H9 (cell line): ENCODE measurements at places on chromosomes 6 and 20. TPM values are rescaled to one million over a fixed set of nuclear protein-coding genes. Genes with fewer than 3 reads are reported as not detected.

The FRMD1 gene
- not detected in 2 replicates for total RNA-seq

The CST2 gene
- total RNA-seq: not detected in 2 replicates

- H3K36me3 ChIP-seq: no peaks in the 10 kb centered on the region
- no peaks in the 10 kb centered on the region for H3K27me3 ChIP-seq
- H3K27ac ChIP-seq: no peak overlapping the region
- no peak for DNase-seq
Observed at GRCh38 chr20:44357020-44357419, 1.5 kb downstream of the HNF4A start.

The C20orf141 gene
- not detected in 2 replicates for total RNA-seq

DNA sequence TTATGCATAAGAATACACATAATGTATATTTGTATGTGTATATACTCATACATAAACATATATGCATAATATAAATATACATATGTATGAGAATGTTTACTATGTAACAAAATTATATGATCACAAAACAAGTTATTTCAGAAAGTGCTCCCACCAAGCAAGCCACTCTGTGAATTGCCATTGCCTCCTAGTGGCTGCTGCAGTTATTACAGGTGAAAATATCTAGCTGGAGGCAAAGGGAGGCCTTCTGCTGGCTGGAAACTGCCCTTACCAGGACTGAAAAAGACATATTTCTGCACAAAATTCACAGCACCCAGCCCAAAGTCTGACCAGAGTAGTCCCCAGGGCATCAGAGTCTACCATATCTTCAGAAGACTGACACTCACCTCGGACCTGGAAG is 14.4 kb upstream of the ADAM33 start:
- DNase-seq: no peak
- H3K4me1 ChIP-seq: no peaks in the 10 kb centered on the region
- H3K4me3 ChIP-seq: no peak overlapping the region
- no peaks in the 10 kb centered on the region; the same call in 2 of the 3 replicates for H3K36me3 ChIP-seq
- H3K27me3 ChIP-seq: no peaks in the 10 kb centered on the region
- no peak overlapping the region for H3K27ac ChIP-seq

- H3K27ac ChIP-seq: no peak overlapping the region
- no peaks in the 10 kb centered on the region; the same call in 1 of the 2 replicates for H3K27me3 ChIP-seq
- no peaks in the 10 kb centered on the region for H3K4me1 ChIP-seq
- no peak overlapping the region for H3K4me3 ChIP-seq
- DNase-seq: no peak
- peaks cover 4% of the 10 kb centered on the region; the same call in 2 of the 3 replicates for H3K36me3 ChIP-seq
Observed at GRCh38 chr20:61924858-61925554, 140.7 kb downstream of the TAF4 start.

DNA sequence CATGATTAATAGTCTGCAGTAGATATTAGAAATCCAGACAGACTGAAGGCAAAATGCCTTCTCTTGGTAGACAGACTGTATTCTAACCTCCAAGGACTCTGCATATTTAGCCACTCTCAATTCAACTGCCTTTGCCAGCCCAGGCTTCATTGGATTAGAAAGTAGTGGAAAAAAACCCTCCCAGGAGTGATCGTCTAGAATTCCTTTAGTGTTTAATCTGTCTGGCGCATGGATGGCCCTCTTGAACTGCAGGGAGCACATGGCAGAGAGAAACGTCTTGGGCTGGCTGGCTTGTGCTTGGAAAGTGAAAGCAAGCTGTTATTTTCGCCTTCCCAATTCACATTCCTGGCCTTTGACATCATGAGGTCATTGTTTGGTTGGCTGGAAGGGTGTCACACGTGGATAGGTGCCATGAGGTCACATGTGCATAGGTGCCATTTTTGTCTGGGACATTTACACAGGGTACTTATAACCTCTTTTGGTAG is 30.9 kb upstream of the NEDD9 start:
- no peak for DNase-seq
- no peaks in the 10 kb centered on the region for H3K4me1 ChIP-seq
- no peak overlapping the region for H3K4me3 ChIP-seq
- no peaks in the 10 kb centered on the region for H3K27me3 ChIP-seq
- H3K36me3 ChIP-seq: no peaks in the 10 kb centered on the region

DNA sequence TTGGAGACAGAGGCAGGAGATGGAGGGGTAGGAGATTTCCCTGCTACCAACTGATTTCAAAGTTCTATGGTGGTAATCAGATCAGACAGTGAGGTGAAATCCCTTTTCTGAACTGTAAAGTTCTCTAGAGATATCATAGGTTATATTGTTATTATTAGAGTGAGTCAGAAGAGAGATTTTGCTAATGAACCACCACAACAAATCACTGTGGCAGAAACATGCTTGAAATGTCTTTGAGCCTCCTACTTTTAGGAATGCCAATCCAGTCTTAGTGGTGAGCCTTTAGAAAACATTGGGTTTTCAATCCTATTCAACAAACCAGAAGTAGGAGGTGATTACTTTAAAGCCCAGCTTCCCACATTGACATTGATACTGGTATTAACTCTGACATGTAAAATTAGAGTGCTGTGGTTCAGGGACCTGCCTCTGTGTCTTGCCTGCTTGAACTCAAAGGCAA is 136.7 kb upstream of the CNR1 start:
- H3K27ac ChIP-seq: no peak overlapping the region
- no peaks in the 10 kb centered on the region for H3K27me3 ChIP-seq
- no peaks in the 10 kb centered on the region for H3K4me1 ChIP-seq
- H3K36me3 ChIP-seq: no peaks in the 10 kb centered on the region
- H3K4me3 ChIP-seq: no peak overlapping the region

The RAET1L gene
- not detected in 2 replicates for total RNA-seq

The SNRNP48 gene
- 16.1 and 16.9 TPM in 2 replicates for total RNA-seq

- no peaks in the 10 kb centered on the region for H3K4me1 ChIP-seq
- no peak overlapping the region for H3K4me3 ChIP-seq
- H3K27me3 ChIP-seq: no peaks in the 10 kb centered on the region
- DNase-seq: no peak
- no peak overlapping the region for H3K27ac ChIP-seq
Observed at GRCh38 chr20:62494980-62495748, 19.4 kb upstream of the GATA5 start.

The DDAH2 gene
- total RNA-seq: 70.5 and 73.2 TPM in 2 replicates

The RNF144B gene
- total RNA-seq: 2.3 and 2.4 TPM in 2 replicates

The TRIM40 gene
- total RNA-seq: not detected in 2 replicates

The HLA-DRB1 gene
- 24.7 and 25.9 TPM in 2 replicates for total RNA-seq

The TBC1D22B gene
- total RNA-seq: 12.9 and 14.3 TPM in 2 replicates

- no peak overlapping the region for H3K4me3 ChIP-seq
- H3K36me3 ChIP-seq: peaks cover 5% of the 10 kb centered on the region
- no peaks in the 10 kb centered on the region for H3K27me3 ChIP-seq
- H3K27ac ChIP-seq: no peak overlapping the region
- H3K4me1 ChIP-seq: no peaks in the 10 kb centered on the region
- DNase-seq: no peak
Observed at GRCh38 chr6:169813969-169814368, 62.5 kb downstream of the ERMARD start.

DNA sequence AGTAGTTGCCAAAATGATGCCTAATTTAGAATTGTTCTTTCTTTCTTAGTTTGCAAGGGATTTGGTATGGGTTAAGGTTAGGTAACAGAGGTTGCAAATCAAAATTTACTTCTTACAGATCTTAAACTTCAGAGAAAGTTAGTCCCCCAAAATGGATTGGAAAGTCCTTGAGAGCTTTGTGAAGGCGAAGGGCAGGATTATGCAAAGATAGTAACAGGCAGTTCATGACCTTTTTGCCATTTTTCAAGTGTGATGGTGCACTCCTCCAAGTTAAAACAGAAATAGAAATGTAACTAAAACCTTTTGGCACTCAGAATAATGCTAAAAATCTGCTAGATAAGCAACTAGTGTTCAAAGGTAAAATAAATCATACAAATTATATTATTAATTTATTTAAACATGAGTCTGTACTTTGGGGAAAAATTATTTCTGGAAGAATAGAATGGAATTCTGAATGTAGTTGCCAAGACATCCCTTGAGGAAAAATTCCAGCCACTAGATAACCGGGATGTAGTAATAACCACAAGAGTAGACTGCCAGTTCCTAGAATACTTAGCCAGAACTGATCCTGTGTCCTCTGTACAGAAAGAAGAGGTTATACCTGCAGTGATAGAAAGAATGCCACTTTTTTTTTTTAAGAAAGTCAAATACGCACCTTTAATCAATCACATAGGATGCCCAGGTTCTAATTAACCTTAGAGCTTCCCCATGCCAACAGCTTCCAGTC is 31.8 kb upstream of the DAAM2 start:
- no peak for DNase-seq
- H3K4me1 ChIP-seq: no peaks in the 10 kb centered on the region
- no peak overlapping the region for H3K27ac ChIP-seq

GRCh38 chr6:161128230-161128629 is 136.7 kb downstream of the MAP3K4 start:
- peaks cover 95% of the 10 kb centered on the region for H3K36me3 ChIP-seq
- H3K4me1 ChIP-seq: no peaks in the 10 kb centered on the region
- no peak for DNase-seq
- no peak overlapping the region for H3K4me3 ChIP-seq
- H3K27me3 ChIP-seq: no peaks in the 10 kb centered on the region

GRCh38 chr6:27687154-27688013 is 214.5 kb upstream of the ZNF184 start:
- no peaks in the 10 kb centered on the region for H3K4me1 ChIP-seq
- H3K4me3 ChIP-seq: peak overlapping the region; percentile 88
- H3K36me3 ChIP-seq: no peaks in the 10 kb centered on the region
- H3K27ac ChIP-seq: no peak overlapping the region
- peak; percentile 96 for DNase-seq

DNA sequence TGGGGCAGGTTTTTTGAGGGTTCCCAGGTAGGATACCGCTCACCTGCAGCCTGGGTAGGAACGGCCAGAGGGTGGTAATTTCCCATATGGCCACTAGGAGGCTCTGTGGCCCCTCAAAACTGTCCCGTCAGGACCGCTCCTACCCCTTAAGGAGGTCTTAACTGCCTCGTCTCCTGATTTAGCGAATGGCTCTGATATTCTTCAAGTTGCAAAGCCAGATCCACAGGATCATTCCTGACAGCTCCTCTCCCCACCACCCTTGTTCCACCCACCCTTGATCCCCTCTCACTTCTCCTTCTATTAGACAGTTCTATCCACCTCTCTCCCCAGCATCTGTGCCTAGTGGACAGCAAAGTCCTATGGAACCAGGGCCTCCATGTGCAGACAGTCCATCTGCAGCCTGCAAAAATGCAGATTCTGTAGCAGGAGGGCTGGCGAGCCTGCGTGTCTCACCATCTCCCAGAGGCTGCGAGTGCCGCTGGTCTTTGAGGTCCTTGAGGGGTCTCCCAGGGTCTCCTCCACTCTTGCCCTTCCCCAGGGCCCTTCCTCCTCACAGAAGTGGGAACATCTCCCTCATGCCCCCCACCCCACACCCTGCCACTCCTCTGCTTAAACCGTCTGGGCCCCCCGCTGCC is 34.3 kb upstream of the ZBP1 start:
- H3K27ac ChIP-seq: no peak overlapping the region
- no peaks in the 10 kb centered on the region for H3K4me1 ChIP-seq
- peaks cover 53% of the 10 kb centered on the region for H3K36me3 ChIP-seq

The CYP21A2 gene
- not detected in 2 replicates for total RNA-seq

DNA sequence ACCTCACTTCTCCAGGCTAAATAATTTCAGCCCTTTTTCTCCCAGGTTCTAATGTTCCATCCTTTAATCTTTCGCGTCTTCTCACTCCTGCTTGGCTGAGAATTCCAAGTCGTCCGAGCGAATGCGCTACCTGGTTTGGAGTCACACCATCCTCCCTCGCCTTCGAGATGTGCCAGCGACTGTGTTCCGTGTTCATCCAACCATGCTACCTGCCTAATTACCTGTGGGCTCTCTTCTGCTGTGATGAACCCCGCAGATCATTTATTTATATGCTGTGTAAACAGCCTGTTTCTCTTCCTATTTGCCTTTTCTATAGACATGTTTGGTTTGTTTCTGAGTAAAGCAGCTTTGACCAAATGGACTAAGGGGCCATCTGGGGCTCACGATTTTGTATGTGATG is 83.5 kb upstream of the TMEM181 start:
- no peak overlapping the region for H3K4me3 ChIP-seq
- no peak overlapping the region for H3K27ac ChIP-seq
- H3K36me3 ChIP-seq: peaks cover 19% of the 10 kb centered on the region
- no peaks in the 10 kb centered on the region; the same call in 1 of the 2 replicates for H3K4me1 ChIP-seq

The CAGE1 gene
- 0.28 TPM in 1 of 2 replicates, not detected in the other for total RNA-seq

- no peak for DNase-seq
- no peaks in the 10 kb centered on the region for H3K27me3 ChIP-seq
- peak overlapping the region; percentile 99 for H3K4me3 ChIP-seq
- H3K27ac ChIP-seq: peak overlapping the region; percentile 88
- H3K36me3 ChIP-seq: peaks cover 33% of the 10 kb centered on the region
Observed at GRCh38 chr6:132812756-132813172, 1.6 kb upstream of the RPS12 start.

GRCh38 chr6:18323935-18324705 is 59.8 kb upstream of the DEK start:
- H3K27ac ChIP-seq: no peak overlapping the region
- H3K4me3 ChIP-seq: no peak overlapping the region
- H3K36me3 ChIP-seq: no peaks in the 10 kb centered on the region
- no peaks in the 10 kb centered on the region for H3K27me3 ChIP-seq
- H3K4me1 ChIP-seq: no peaks in the 10 kb centered on the region

DNA sequence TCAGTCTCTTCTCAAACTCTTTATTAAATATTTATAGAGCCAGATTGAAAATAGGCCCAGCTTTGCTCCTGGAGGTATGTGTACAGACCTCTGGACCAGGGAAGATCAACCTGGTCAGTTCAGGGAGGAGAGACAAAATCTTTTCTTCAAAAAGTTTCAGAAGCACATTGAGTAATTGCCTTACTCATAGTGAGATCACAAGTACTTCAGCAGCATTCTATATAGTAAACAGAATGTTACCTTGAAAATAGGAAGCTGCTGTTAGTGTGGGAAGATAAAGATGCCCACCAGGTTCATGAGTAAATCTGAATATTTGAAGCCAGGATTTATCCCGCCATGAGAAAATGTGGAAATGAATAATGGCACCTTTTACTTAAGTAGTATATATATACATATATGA is 665.9 kb upstream of the CITED2 start:
- H3K27me3 ChIP-seq: no peaks in the 10 kb centered on the region
- no peak overlapping the region for H3K4me3 ChIP-seq
- no peak for DNase-seq
- no peaks in the 10 kb centered on the region; the same call in 1 of the 3 replicates for H3K36me3 ChIP-seq
- H3K4me1 ChIP-seq: no peaks in the 10 kb centered on the region

DNA sequence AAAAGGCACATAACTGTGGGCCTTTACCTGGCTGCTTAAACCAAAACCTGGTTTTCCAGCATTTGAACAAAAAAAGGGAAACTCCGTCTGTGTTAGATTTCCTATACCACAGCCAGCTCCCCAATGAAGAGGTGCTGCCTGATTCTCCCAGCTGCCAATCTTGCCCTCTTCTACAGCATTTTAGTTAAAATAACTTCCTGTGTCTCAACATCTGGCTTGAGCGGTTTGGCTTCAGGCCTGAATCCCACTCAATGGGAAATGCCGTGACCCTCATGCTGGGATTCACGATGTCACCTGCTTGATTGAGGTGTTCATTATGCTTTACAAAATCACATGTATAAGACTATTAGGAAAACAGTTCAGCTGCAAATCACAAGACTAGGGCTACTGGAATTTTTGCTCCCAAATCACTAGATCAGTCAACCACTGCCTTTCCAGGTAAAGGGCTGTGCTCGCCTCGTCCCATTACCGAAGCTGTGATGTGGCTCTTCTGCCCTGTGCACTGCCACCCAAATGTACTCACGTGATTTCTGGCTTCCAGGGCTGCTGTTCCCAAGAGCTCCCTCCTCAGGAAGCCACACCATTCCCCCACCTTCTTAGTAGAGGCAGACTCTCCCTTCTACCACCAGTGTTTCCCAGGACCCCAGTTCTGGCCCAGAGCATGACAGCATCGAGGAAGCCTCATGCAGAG is 94.6 kb downstream of the PSMG4 start:
- no peaks in the 10 kb centered on the region for H3K27me3 ChIP-seq
- DNase-seq: no peak
- H3K4me3 ChIP-seq: no peak overlapping the region
- no peaks in the 10 kb centered on the region for H3K36me3 ChIP-seq
- peaks cover 27% of the 10 kb centered on the region for H3K4me1 ChIP-seq
- H3K27ac ChIP-seq: no peak overlapping the region

The C20orf202 gene
- 0.13 TPM in 1 of 2 replicates, not detected in the other for total RNA-seq
